ENCODE measurements at places on chromosomes 5 and 9.

- no peak for DNase-seq
Measured at GRCh38 chr5:43213951-43214350, 21.9 kb downstream of the NIM1K start.

GRCh38 chr5:57292336-57292735, 118.5 kb downstream of the GPBP1 start:
- DNase-seq = no peak

DNA sequence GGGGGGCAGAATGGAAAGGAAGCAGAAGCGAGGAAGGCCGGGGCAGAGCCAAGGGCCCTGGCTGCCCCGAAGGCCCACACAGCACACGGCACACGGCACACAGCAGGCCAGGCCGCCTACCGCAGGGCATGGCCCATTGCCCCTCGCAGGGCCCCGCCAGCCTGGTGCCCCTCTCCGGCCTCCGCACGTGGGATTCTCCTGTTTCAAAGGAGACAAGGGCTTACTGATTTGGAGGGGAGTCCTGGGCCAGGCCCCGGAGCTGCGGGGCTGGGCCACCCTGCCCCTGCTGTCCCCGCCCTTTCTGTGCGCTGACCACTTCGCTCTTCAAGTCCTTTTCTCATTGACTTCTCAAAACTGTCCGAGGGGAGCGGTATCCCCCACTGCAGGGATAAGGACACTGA, 7.7 kb upstream of the PHYKPL start:
- no peak for DNase-seq

GRCh38 chr9:126491568-126491879, 122.2 kb upstream of the LMX1B start:
- DNase-seq = no peak

GRCh38 chr5:143334903-143335302, 68.6 kb downstream of the NR3C1 start:
- no peak for DNase-seq

- no peak for DNase-seq
Measured at GRCh38 chr5:66551945-66552344, 44.2 kb upstream of the MAST4 start.

GRCh38 chr9:126805554-126806262, 868 bp downstream of the ZBTB43 start:
- DNase-seq = no peak

DNA sequence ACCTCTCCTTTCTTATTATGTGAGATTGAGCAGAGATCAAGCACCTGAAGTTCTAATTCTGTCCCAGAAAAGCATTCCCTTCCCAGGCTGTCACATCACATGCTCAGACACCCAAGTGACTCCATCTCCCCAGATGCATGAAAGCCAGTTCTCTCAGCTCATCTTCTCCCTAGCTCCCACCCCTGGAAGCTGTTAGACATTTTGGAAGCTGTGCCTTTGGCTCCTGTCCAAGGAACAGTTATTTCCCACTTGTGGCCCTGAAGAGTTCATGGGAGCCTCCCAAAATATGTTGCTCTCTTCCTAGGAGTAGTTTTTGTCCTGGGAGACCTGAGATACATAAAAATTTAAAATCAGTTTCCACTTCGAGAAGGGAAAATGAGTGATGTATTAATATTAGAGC, 161.4 kb upstream of the GAS1 start:
- no peak for DNase-seq

GRCh38 chr9:108182950-108183381, 672.8 kb downstream of the ACTL7B start:
- DNase-seq = no peak

GRCh38 chr5:37918424-37918823, 78.6 kb upstream of the GDNF start:
- DNase-seq = no peak

DNA sequence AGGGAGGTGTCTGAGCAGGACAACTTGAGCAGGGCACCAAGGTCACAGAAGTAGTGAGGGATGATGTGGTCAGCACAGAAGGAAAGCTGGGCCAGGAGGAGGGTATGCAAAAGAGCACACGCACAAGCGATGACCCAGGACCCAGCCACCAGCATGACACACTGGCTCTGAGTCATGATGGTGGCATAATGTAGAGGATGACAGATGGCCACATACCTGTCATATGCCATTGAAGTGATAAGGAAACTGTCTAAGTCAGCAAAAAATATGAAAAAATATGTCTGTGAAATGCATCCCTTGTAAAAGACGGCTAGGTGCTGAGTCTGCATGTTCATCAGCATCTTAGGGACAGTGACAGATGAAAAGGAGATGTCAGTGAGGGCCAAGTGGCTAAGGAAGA, 380 bp downstream of the OR1J1 start:
- DNase-seq = no peak

GRCh38 chr5:94375801-94376200, 242.6 kb downstream of the KIAA0825 start:
- DNase-seq = no peak

- DNase-seq = no peak
Measured at GRCh38 chr5:111679611-111680010, 77.4 kb downstream of the NREP start.

GRCh38 chr5:38768412-38769211, 77.2 kb upstream of the OSMR start:
- DNase-seq = no peak

DNA sequence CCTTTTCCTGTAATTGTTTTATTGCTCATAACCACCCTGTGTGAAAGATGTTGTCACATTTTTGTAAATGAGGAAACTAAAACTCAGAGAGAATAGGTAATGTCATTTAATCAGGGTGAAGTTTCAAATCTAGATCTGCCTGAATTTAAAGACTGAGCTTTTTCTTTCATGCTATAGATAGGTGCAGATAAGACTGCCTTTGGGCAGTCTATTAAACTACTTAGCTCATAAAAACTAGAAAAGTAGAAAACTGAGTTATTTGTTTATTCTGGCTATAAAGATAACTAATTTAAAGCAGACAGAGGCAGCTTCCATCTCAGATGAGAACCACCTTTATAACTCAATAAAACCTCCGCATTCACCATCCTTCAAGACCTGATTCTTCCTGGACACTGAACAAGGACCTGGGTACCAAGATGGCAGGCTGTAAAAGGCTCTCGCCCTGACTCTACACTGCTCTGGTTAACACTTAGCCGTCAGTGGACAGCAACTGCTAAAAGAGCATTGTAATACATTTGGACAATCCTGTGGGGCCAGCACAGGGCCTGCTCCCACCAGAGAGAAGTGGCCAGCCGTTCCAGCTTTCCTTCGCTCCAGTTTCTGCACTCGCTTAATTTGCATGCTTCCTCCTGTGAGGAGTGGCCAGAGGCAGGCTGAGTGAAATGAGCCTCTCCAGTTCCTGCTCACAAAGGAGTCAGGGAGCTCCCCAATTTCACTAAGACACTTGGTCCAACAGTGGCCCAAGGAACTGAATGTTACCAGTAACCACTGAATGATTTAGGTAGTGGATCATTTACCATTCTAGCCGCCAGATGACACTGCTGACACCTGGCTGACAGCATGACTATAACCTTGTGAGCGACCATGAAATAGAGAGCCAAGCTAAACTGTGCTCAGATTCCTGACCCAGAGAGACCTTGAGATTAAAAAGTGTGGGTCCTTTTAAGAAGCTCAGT, 566.4 kb downstream of the EFNA5 start:
- no peak for DNase-seq

DNA sequence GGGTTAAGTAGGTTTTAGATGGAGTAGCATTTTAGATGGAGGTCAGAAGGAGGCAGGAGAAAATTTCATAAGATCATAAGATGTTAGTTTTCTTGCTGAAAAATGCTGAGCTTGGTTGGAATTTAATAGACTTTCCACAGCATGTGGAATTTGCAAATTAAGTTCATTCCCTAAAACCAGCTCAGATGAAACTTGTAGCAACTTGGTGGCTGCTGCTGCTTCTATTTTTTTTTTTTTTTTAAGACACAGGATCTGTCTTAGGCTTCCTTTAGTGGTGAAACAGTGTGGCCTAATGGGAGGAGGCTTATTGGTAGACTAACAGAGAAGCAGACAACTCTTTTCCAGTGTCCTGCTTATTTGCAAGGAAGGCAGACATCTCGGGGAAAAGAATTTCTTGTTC, 154.5 kb downstream of the AOPEP start:
- no peak for DNase-seq

GRCh38 chr5:138661991-138662434, 86.8 kb upstream of the HSPA9 start:
- no peak for DNase-seq

- no peak for DNase-seq
Measured at GRCh38 chr5:172282272-172283019, 1.1 kb downstream of the UBTD2 start.

DNA sequence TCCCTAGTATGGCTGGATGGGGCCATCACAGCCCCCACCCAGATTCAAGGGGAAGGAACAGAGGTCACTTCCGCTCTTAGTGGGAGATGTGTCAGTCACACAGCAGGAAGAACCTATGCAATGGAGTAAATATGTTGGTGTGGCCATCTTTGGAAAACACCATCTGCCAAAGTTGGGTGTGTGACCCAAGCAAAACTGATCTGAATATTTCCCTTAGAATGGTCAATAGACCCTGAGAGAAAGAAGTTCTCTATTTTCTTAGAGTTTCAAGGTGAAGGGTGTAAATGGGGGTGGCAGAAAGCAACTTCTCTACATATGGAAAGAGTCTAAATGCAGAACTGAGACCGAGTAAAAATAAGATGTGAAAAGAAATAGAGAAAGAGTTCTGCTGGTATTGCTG, 212.7 kb downstream of the ESM1 start:
- no peak for DNase-seq

- no peak for DNase-seq
Measured at GRCh38 chr9:136107953-136108647, 10.6 kb downstream of the TMEM250 start.

- no peak for DNase-seq
Measured at GRCh38 chr9:105114318-105114717, 130.1 kb upstream of the SLC44A1 start.

GRCh38 chr9:21415493-21416267, 6.8 kb downstream of the IFNA8 start:
- DNase-seq = no peak

DNA sequence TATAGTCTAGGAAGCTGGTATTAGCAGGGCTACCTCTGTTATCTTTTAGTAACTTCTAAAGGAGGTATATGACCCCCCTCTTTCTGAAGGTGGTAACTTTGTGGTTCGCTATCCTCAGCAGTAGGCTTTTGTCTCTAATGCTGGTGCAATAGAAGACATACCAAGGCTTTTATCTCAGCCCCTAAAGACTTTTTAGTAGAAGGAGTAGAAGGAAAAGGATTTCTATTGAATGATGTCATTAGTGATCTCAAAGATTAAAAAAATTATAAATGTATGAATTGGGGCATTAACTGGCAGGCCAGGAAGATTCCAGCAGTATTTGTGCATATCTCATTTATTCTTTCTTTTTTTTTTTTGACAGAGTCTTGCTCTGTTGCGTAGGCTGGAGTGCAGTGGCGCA, 78.2 kb downstream of the RAI14 start:
- DNase-seq = no peak

DNA sequence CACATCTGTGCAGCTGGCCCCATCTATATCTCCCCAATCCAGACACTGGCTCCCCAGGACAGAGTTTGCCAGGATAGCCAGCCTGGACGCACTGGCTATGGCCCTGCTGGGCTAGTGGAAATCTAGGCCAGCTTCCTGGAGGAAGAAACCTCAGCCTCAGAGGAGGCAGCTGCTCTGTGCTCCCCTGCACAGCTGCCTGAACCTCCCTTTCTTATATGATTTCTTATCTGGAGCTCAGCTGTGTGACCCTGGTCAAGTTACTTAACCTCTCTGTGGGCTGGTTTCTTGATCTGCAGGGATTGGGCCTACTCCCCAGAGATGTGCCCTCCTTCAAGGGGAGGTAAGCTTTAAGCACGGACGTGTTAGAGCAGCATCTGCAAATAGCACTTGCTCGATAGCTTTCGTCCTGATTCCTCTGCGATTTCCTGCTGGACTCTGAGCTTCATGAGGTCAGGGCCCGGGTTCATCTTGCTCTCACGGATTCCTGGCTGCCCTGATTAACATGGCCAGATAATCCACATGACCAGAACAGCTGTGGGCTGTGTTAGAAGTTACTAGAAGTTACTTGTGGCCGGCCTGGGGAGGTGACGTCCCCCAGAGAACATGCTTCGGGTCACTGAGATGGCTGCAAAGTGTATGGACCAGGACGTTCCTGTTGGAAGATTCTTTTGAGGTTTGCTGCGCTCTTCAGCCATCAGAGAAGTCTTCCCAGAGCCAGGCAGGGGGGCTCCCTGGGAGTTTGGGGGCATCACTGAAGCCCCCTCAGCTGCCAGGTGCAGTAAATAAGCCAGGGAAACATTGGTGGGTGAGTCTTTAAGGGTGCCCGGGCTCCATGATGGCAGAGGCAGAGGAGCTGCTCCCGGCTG, 14.5 kb downstream of the C9orf50 start:
- no peak for DNase-seq

DNA sequence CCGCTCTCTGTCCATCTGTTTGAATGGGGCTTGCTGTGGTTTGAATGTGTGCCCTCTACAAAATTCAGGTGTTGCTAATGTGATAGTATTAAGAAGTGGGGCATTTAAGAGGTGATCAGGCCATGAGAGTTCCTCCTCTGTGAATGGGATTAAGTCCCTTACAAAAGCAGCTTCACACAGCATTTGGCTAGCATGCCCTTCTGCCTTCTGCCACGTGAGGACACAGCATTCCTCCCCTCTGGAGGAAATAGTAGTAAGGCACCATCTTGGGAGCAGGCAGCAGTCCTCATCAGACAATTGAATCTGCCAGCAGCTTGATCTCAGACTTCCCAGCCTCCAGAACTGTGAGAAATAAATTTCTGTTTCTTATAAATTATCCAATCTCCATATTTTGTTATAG, 540.2 kb downstream of the CSNK1G3 start:
- no peak for DNase-seq

- no peak for DNase-seq
Measured at GRCh38 chr5:61931236-61931635, 374.8 kb upstream of the KIF2A start.

DNA sequence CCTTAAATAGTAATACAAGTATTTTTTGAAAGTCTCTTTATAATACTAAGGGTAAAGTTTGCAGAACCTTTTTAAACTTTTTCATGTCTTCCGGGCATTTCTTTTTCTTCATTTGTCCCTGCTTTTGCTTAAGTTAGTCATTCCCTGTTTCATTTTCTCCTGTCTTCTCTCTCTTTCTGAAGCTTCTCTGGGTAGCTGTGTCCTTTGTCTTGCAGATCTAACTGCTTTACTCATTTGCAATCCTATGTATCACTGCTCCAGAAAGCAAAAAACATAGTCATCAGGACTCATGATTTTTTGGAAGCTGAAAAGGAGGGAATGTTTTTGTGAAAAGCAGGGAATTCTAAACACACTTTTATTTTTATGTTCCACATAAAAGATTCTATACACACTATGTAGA, 301.7 kb downstream of the MRPS30 start:
- no peak for DNase-seq

DNA sequence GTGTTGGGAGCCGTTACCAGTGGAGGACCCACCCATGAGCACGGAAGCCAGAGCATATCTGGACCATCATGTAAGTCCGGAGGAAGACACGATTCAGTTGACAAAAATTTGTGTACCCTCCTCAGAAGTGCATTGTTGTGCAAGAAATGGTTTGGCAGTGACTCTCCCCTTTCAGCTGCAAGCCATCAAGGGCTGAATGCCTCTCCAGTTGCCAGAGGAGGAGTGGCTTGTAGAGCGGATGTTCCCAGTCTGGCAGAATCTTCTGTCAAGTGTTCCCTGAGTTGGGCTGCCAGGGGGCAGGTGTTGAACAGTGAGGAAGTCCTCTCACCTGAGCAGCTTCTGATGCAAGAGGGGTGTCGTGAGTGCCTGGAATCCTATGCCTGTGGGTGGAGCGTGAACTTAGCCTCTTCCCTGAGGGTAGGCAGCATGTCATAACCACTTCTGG, 27.6 kb upstream of the CDKN2AIPNL start:
- DNase-seq = no peak

GRCh38 chr5:143383988-143384387, 19.5 kb downstream of the NR3C1 start:
- no peak for DNase-seq

Measured in cortex of kidney (tissue), 1 donor.